ENCODE measurements at places on chromosomes 5 and 9.
A peak's percentile ranks its signal among the peaks of the same experiment; 100 is the strongest.

DNA sequence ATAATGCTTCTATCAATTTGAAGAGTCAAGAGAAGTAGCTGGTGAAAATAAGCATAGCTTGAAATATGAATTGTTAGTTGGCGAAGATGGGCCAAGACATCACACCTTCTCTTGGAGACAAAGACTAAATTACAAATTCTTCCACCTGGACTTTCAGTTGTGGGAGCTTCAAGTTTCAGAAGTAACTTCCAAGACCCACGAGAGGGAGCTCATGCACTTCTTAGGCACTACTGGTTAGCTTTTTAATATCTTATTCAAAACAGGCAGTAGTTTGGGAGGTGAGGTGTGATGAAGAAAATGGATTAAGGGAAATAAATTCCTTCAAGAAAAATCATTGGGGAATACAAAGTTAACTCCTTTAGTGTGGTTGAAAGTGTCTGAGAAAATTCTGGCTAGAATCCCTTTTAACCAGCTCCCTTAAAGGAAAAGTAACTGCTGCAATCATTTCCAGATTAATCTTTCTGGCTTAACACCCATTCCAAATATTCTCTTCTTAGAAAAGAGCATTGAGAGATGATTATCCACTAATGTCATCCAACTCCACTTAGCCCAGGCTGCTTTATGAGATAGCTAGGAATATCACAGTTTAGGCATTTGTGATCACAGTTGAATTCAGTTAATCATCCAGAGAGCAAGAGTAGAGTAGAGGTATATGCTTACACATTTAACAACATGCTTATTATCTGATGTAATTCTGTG lies 139.5 kb upstream of the DMRTA1 start:
- peak; percentile 79 for DNase-seq

DNA sequence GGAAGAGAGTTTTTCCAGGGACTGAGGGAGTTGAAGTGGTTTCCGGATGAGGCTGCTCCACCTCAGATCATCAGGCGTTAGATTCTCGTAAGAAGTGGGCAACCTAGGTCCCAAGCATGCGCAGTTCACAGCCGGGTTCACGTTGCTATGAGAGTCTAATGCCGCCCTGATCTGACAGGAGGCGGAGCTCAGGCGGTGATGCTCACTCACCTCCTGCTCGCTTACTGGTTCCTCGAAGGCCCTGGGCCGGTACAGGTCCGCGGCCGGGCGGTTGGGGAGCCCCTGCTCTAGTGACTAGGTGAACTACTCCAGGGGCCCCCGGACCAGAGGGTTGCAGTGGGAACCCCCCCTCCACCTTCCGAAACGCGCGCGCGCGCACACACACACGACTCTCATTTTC lies 997 bp upstream of the RNF130 start:
- DNase-seq, result no peak

DNA sequence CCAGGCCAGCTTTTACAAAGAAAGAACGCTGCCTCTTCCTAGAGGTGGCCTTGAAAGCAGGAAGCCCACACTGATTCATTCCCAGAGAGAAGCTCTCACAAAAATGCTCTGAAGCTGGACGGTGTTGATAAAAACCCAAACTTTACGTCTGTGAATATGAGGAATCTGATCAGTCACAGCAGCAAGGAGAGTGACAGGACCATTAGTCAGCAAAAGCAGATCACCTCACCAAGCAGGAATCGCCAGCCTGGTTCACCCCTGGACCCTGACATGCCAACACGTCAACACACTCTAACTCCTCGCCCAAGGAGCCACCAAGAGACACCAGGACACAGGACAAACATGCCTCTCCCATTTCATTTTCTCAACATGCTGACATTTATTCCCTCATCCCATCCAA lies 70.6 kb upstream of the ZNF622 start:
- DNase-seq, result no peak

DNA sequence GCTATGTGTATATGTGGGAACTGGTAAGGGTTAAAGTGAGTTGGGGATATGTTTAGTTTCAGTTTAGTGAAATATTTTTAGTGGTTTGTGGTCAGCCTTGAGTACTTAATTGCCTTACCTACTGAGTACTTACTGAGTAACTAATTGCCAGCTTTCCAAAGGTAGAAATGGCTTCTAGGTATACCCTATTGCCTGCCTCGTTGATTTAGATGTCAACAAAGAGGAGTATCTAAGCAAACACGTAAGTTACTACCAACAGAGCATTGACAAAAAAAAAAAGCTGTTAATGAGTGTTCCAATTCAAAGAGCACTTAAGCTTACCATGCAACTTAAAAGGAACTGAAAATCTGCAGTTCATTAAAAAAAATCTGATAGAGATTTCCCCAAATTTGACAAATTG lies 8.8 kb downstream of the ATP10B start:
- DNase-seq, result no peak

DNA sequence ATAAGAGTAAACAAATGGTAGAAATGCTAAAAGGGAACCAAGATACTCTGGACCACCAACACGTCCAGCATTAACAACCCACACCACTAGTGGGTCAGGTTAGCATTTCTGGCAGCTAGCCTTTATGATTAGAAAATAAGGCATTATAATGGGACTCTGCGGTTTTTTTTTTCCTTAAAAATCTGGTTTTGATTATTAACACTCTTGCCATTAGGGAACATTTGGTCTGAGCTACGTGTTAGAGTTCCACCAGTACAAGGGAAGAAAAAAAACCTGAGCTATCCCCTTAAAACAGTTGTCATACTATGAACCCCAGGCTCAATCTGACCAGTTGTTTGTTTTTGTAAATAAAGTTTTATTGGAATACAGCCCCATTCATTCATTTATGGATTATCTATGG lies 110.4 kb downstream of the NTRK2 start:
- no peak for DNase-seq

DNA sequence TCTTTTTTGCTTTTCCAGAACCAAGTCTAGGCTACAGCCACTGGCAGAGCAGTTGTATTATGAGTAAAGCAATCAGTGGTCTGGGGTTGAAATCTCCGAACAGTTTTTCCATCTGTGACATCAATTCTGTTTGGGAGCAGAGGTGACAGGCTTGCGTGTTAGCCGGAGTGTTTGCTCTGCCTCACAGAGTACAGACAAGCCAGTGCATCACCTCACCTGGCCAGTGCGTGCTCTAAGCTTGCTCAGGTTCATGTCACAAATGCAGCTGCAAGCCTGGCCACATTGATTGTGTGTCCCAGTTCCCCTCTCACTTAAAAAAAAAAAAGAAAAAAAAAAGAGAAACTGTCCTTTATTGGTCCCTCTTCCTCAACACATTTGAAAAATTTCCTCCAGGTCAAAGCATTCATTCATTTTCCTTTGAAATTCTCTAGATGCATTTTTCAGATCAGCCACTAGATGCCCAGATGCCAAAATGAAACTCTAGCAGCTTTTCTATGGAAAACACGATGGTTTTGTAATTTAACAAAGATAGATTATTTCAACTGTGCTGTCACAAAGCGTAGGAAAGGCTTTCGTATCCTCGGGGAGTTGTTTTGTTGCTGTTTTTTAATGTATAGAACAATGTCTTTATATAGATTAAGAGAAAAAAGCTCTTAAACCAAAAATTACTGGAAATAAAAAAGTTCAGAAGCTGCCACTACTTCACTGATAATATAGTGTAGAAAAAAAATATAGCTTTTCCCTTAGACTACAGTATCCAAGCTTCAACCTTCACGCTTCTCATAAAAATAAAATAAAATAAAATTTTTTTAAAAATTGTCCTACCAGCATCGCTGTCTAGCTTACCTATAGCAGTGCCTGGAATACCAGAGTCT lies 585.5 kb downstream of the TLE1 start:
- DNase-seq, result peak; percentile 10

DNA sequence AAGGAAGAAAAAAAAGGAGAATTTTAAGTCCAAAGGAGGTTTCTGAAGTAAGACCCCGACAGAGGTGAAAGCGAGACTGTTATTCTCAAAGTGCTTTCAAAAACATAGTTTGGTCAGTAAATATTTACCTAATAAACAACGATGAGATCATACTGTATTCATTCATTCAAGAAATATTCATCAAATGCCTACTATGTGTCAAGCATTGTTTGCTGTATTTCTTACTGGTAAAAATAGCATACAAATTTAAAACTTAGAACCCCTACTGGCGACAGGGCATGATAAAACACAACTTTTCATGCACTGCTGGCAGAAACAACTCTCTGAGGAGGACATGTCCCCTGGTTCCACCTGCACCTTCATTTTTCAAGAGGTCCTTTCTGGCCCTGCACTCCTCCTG lies 190.7 kb downstream of the CDK5RAP2 start:
- DNase-seq, result no peak

DNA sequence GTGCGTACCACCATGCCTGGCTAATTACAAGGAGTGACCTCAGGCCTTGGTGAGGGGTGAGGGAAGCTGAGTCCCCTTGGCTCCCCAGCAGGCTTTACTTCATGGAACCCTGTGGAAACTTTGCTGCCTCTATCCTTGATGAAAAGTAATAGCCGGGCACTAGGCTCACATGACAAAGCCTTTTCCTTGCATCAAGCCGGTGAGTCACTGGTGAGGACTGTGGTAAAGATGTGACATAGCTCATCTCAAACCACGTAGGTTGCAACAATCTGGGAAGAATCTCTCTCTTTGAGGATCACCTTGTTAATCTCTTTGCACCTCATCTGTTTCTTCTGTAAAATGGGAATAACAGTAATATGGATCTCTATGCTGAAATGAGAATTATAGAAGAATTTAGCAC lies 116.3 kb upstream of the SLC25A48 start:
- DNase-seq, result no peak

DNA sequence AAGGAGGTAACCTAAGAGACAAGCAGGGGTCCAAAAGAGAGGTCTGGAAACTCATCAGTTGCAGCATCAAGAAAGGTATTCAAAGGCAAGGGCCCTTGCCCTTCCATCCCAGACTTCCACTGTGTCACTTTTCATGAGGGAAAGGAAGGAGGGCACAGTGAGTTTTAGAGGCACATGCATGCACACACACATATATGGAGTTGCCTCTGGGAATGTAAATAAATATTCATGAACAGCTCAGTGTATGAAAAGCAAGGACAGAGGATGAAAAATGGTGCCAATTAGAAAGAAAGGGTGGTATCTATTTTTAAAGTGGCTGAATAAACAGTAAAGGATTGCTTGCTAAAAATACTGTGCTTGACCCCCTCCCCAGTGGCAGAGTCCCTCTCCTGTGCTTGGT lies 105.3 kb upstream of the LRRTM2 start:
- DNase-seq, result no peak

GRCh38 chr5:38716516-38716915 lies 129.3 kb upstream of the OSMR start:
- no peak for DNase-seq

DNA sequence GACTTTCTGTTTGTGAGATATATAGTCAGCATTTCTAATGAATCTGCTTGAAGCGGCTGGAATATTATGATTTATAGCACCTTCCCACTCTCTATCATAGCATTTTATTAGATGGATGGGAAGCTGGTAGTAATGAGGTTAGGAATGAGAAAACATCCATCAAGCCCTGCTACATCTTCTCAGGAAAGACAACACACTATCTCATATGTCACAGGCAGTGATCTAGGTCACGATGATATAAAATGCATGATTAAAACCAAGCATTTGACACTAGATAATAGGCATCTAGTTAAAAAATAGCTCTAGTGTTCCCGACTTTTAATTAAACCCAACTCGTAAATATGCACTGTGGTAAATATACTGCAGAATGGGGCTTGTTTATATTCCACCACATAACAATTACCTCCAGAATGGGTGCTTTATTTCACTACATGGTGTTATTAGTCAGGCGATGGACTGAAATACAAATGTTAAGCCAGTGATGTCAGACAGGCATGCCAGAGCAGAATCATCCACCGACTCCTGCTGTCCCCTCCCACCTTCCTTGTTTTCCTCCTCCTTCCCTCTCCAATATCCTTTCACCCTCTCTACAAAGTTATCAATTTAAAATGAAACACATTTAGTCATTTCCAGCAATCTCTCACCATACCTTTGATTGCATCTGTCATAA lies 286.8 kb downstream of the SPATA31D1 start:
- no peak for DNase-seq

GRCh38 chr5:37075399-37075950 lies 173.7 kb downstream of the CPLANE1 start:
- no peak for DNase-seq

- DNase-seq, result peak; percentile 56
Observed at GRCh38 chr9:130172161-130172857, at the start of gene NCS1. Gene NCS1, plus strand, starts transcription at chr9:130172404. Its CDS starts 260 bp downstream, at chr9:130172664.

GRCh38 chr9:81855538-81855937 lies 72.7 kb upstream of the SPATA31D4 start:
- no peak for DNase-seq

DNA sequence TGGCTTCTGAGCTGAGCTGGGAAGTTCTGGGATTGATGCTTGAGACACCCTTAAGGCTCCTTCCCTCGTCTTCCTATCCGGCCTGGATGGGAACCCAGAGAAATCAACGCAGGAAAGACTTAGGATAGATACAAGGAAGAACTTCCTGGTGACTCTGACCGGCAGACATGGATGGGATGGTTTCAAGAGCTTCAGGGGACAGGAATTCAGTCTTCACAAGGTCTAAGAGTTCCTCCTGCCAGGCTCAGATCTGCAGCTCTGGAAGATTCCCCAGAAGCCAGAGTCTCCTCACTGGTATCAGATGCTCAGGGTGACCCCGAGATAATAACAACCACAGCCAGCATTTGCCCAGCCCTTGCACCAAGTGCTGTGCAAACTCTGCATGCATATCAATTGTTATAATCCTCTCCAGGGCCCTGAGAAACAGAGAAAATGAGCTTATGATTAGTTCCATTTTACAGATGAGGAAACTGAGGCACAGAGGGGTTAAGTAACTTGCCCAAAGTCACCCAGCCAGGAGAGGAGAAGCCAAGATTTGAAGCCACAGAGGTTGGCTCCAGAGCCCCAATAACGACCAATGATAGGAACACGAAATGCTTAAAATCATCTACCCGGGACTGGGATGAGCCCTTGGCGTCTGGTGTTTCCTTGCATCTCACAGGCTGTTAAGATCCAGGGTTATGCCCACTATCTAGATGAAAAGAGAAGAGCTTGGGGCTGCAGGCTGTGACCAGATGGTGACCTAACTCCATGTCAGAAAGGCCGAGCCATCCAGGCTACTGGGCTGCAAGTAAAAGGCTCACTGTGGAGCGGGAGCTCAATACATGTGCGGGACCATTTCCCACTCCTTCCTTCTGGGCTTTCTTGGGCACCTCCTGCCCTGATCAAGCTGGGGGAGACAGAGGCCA lies 119.8 kb downstream of the C9orf50 start:
- no peak for DNase-seq

DNA sequence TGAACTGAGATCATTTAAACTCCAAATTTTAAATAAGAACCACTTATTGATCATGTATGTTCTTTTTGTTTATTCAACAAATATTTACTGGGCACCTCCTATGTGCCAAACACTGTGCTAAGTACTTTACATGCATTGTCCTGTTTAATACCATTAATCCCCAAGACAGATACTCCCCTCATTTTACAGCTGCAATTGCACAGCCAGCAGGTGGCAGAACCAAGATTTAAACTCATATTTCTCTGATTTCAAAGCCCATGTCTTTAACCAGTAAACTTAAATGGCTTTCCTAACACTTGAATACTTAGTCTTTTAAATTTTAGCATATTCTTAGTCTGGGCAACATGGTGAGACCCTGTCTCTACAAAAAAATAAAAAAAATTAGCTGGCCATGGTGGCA lies 43.4 kb upstream of the KIAA1958 start:
- DNase-seq, result no peak

All from NCI-H1092 treated with DMSO at 0.1 percent for 48 hours (cell line).